H4 (cell line): ENCODE measurements at places on chromosomes 5 and 9. TPM values are rescaled to one million over a fixed set of nuclear protein-coding genes. Genes with fewer than 3 reads are reported as not detected.

Gene PDZD2
- 1.2 TPM in 2 replicates for total RNA-seq

Gene CSF1R
- total RNA-seq = 0.02 TPM in 1 of 2 replicates, not detected in the other

GRCh38 chr9:72906810-72907209, 46.0 kb downstream of the ALDH1A1 start:
- no peak for DNase-seq

GRCh38 chr5:27311544-27311943, 273.2 kb upstream of the CDH9 start:
- DNase-seq = no peak

DNA sequence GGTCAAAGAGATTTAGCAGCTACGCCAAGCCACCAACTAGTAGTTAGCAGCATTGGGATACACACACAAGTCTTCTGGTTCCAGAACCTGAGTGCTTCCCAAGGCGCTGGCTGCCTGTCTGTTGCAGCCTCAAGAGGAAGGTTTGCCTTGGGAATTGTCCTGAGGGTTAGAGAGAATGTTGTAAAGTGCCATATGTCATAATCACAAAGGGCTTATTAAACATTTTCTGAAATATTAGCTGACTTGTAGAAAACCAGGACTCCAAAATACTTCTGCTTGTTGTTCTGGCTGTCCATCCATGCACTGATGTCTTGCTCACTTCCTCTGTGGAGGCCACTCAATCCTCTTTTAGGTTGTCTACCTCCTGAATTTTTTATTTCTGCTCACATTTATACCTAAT, 46.3 kb downstream of the SLC36A1 start:
- no peak for DNase-seq

Gene BTNL3
- total RNA-seq = not detected in 2 replicates

DNA sequence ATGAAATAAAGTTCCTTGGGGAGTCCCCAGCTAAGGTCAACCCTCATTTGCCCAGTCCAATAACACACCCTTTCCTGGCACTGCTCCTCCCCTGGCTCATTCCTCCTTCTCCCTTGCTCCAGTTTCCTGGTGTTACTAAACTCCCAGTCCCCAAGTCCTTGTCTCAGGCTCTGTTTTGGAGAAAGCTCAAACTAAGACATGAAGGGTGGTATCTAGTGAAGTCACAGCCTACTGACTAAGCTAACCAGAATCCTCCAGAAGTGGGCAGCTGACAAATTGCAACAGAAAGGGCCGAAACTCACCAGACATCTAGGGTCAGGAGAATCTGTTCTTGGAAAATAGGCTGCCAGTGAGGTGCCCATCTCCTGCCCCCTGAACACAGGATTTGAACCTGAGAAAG, 118.7 kb upstream of the NEK6 start:
- DNase-seq = peak; percentile 67

Gene STK32A
- total RNA-seq = 0.04 and 0.77 TPM in 2 replicates

GRCh38 chr5:108983461-108984092, 235.9 kb downstream of the FER start:
- DNase-seq = no peak

DNA sequence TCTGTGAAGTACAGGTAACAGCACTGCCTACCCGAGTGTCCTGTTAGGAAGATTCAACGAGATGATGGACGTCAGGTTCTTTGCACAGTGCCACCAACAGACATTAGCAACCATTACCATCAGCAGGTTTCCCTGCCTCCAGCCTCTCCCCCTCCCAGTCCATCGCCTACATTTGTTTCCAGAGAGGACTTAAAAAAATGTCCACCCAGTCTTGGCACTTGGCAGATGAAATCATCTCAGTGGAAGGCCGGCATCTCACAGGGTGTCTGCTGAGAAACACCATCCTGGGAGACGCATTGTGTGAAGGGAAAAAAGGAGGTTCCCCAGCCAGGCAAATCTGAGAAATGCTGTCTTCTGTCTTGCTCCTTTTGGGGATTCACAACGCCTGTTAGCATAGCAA, 58.2 kb downstream of the CRB2 start:
- no peak for DNase-seq

Gene DIAPH1
- total RNA-seq = 24.3 and 40.7 TPM in 2 replicates

- DNase-seq = no peak
These were observed 572.1 kb downstream of the CHSY3 start for GRCh38 chr5:130476325-130476724.

DNA sequence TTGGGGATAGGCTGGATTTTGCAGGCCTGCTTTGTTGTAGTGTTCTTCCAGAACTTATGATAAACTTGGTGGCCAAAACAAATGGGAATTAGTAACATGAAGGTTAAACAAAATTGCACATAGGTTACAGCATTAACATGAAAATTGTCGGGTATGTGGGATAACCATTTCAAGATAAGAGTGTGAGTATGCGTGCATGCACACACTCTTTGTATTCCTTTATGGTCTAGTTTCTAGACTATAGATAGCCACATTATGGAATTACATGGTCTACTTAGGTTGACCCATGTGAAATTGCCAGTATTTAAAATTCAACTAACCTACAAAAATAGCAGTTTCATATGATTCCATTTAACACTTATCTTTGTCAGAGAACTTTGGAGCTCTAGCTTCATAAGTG, 1.4 kb downstream of the HMGCR start:
- no peak for DNase-seq
